ENCODE measurements at places on chromosomes 1 and 21. TPM values are rescaled to one million over a fixed set of nuclear protein-coding genes. Genes with fewer than 3 reads are reported as not detected.

DNA sequence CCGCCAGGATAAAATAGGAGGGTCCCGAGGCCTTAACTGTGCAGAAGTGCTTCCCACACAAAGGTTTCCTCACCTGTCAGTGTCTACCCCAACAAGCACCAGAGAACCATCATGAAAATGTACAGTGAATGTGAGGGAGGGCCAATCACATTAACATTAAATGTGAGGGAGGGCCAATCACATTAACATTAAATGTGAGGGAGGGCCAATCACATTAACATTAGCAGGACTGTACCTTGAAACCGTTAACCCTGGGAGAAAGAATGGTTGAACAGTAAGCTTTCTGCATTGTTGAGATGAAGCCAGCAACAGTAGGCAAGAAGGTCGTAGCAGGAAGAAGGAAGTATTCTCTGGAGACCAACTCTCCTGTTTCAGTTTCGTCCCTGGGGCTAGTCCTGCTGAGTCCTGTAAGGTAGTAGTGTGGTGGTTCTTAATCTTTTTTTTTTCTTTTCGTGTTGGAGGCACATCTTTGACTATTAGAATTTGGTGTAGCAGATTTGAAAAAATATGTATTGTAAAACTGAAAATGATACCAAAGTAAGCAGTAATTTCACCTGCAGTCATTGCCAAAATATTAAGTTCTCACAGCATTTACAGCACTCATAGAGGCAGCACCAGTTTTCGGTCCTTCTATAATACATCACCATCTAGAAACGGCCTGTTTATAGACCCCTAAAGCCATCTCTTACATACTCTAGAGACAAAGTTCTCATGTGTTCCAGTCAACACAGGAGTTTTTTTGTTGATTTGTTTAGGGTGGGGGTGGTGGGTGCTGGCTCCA lies 98.6 kb upstream of the PPP2R5A start:
- no peaks in the 10 kb centered on the region for H3K27me3 ChIP-seq
- H3K27ac ChIP-seq = peak overlapping the region; percentile 85
- H3K4me3 ChIP-seq = peak overlapping the region; percentile 63
- no peak for DNase-seq

DNA sequence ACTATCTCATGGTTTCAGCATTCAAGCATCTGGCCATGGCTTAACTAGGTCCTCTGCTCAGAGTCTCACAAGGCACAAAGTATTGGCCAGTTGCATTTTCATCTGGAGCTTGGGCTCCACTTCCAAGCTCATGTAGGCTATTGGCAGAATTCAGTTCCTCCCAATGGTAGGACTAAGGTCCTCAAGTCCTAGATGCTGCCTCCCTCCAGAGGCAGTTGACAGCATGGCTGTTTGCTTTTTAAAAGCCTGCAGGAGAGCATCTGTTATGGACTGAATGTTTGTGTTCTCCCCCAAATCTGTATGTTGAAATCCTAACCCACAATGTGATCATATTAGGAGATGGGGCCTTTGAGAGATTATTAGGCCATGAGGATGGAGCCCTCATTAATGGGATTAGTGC lies 38.0 kb upstream of the HLX start:
- no peak overlapping the region for H3K4me3 ChIP-seq
- H3K4me1 ChIP-seq = no peaks in the 10 kb centered on the region
- H3K36me3 ChIP-seq = no peaks in the 10 kb centered on the region
- no peak for DNase-seq
- H3K27ac ChIP-seq = no peak overlapping the region

DNA sequence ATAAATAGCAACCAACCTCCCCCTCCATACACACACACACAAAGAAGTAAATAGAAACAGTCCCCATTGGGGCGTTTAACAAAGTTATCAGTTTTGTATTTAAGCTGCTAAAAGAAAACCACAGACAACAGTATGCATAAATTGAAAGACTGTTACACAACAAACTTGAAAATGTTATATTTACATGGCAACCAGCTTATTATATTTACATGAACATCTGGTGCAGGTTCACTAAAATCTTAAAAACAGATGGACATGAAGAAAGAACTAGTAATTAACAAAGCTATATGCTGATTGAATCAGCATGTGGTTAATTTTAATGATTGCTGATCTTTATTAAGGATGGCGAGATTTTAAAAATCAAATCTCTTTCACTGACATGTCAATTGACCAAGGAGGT lies 384.7 kb downstream of the LRRIQ3 start:
- H3K27ac ChIP-seq = no peak overlapping the region
- DNase-seq = no peak
- H3K36me3 ChIP-seq = no peaks in the 10 kb centered on the region
- no peaks in the 10 kb centered on the region for H3K27me3 ChIP-seq
- H3K4me1 ChIP-seq = no peaks in the 10 kb centered on the region
- no peak overlapping the region for H3K4me3 ChIP-seq

DNA sequence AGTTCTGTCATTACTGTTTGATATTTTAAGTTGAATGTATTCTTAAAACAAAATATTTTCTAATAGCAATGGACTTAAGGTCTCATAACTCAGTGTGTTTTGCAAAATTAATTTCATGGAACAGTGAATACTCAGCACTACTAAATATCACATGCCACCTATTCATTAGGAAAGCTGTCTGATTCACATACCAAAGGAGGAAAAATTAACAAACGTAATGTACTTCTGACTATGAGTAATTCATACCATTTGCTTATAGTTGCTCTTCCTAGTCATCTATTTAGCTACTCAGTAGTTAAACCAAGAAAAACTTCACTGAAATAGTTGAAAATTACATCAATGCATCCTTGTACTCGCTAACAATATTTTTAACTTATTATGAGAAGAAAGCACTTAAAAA lies 35.2 kb downstream of the TP53BP2 start:
- DNase-seq = no peak
- H3K27ac ChIP-seq = no peak overlapping the region
- H3K4me3 ChIP-seq = no peak overlapping the region
- no peaks in the 10 kb centered on the region for H3K27me3 ChIP-seq

GRCh38 chr1:200198236-200198635 lies 170.7 kb downstream of the NR5A2 start:
- no peaks in the 10 kb centered on the region for H3K4me1 ChIP-seq
- DNase-seq = no peak
- no peak overlapping the region for H3K4me3 ChIP-seq
- H3K36me3 ChIP-seq = no peaks in the 10 kb centered on the region

- H3K4me3 ChIP-seq = peak overlapping the region; percentile 82
- no peaks in the 10 kb centered on the region for H3K27me3 ChIP-seq
- H3K4me1 ChIP-seq = peaks cover 78% of the 10 kb centered on the region
- peak overlapping the region; percentile 93 for H3K27ac ChIP-seq
- no peaks in the 10 kb centered on the region for H3K36me3 ChIP-seq
These were observed 188.3 kb upstream of the EDN2 start for GRCh38 chr1:41672641-41673361.

- H3K4me3 ChIP-seq = no peak overlapping the region
- H3K27ac ChIP-seq = no peak overlapping the region
- H3K36me3 ChIP-seq = peaks cover 20% of the 10 kb centered on the region
- no peaks in the 10 kb centered on the region for H3K4me1 ChIP-seq
- no peak for DNase-seq
These were observed 370.1 kb downstream of the PTBP2 start for GRCh38 chr1:97091679-97092078.

DNA sequence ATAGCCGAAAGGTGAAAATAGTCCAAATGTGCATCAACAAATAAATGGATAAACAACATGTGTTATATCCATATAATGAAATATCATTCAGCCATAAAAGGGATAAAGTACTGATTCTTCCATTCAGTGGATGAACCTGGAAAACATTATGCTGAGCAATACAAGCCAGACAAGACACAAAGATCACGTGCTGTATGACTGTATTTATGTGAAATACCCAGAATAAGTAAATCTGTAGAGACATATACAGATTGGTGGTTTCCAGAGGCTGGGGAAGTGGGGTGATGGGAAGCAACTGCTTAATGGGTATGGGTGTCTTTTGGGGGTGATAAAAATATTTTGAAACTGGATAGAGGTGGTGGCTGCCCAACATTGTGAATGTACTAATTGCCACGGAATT lies 13.3 kb upstream of the GSTM4 start:
- DNase-seq = no peak
- H3K4me1 ChIP-seq = peaks cover 4% of the 10 kb centered on the region
- H3K27ac ChIP-seq = no peak overlapping the region
- H3K4me3 ChIP-seq = no peak overlapping the region

DNA sequence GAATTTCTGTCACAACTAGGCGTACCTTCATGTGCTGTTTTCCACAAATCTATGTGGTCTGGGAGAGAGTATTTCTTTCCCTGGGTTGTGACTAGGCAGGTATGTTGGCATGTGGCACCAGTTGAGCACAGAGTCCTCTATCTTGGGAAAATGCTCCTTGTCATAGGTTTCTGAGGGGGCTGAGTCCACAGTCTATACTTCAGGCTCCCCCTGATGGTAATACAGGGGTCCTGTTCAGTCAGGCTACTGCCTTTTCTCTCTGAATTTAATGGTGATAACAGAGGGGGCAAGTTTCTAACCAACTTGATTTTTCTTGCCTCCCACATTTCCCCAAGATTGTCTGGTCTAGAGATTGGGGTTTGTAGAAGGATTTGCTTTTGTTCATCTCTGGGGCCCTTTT lies 35.8 kb downstream of the VANGL1 start:
- peaks cover 2% of the 10 kb centered on the region for H3K4me1 ChIP-seq
- H3K36me3 ChIP-seq = no peaks in the 10 kb centered on the region
- DNase-seq = no peak
- no peak overlapping the region for H3K27ac ChIP-seq
- no peak overlapping the region for H3K4me3 ChIP-seq

GRCh38 chr1:227312361-227313025 lies 5.8 kb downstream of the CDC42BPA start:
- peaks cover 5% of the 10 kb centered on the region for H3K4me1 ChIP-seq
- H3K27ac ChIP-seq = no peak overlapping the region
- no peak for DNase-seq
- H3K36me3 ChIP-seq = peaks cover 2% of the 10 kb centered on the region

GRCh38 chr1:219340796-219341195 lies 167.1 kb downstream of the LYPLAL1 start:
- H3K27me3 ChIP-seq = no peaks in the 10 kb centered on the region
- peaks cover 10% of the 10 kb centered on the region for H3K36me3 ChIP-seq
- H3K27ac ChIP-seq = no peak overlapping the region
- H3K4me1 ChIP-seq = no peaks in the 10 kb centered on the region

DNA sequence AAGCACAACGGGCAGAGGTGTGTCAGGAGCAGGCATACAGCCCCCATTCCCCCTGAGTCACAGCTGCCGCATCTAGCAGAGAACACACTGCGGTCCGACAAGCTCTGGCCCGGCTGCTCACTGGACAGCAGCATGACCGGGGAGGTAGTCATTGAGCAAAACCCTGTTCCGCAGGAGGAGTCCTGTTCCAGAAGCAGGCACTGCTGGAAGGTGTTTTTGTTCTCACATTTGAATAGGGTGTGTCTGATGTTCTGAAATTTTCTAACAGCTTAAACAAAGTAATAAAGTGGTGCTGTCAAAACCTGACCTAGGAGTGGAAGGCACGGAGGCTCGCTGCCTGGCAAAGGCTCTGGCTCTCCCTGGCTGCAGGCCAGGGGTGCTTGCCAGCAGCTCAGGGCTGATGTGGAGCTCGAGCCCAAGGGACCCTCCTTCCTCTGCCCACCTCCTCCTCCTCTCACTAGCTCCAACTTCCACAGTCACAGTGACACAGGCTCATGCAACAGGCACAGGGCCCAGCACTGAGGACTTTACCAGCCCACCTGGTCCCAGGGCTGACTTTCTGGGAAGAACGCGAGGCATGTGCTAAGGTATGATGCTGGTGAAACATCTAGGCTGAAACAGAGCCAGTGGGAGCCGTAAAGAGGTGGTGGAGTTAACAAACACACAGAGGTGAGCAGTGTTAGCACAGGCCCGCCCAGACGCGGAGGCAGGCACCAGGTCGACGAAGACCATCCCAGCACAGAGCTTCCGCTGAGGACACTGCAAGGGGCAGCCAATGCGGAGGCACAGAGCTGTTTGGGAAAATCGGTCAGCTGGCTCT lies 118.6 kb upstream of the IFFO2 start:
- H3K36me3 ChIP-seq = peaks cover 54% of the 10 kb centered on the region
- peak; percentile 35 for DNase-seq
- H3K27ac ChIP-seq = peak overlapping the region; percentile 94
- no peaks in the 10 kb centered on the region for H3K27me3 ChIP-seq

DNA sequence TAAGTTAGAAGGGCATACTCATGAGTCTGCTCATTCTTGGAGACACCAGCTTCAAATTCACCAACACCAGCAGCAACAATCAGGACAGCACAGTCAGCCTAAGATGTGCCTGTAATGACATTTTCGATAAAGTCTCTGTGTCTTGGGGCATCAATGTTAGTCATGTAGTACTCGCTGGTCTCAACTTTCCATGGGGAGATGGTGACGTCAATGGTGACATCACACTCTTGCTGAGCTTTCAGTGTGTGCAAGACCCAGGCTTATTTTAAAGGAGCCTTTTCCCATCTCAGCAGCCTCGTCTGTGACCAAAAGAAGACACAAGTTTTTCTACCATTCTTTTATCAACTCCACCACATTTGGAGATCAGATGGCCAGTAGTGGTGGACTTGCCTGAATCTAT lies 75.5 kb downstream of the SERINC2 start:
- no peaks in the 10 kb centered on the region for H3K4me1 ChIP-seq
- DNase-seq = no peak

DNA sequence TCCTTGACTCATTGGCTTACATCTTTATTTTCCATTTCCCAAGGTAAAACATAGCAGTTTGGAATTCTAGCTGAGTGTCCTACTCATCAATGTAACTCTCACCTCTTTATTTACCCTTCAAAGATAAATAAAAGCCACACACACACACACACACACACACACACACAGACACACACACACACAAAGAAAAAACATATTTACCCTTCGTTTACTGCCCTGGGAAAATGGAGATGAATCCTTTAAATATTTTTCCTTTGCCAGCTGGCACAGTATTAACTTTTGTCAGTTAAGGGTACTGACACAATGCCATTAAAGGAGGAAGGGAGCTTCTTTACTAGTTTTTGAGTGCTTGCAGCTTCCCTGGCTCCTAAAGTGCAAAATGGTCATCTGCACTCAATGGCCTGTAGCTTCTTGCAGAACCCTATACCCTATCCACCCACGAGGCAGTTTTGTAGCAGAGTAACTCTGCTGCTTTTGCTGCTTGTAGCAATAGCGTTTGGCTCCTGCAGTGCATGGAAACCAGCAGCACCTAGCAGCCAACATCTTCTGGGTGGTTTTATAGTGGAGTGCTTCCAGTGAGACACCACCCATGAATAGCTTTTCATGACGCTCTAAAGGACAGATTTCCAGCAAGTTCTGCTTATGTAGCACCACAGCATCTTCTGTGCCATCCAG lies 103.7 kb downstream of the HS2ST1 start:
- peaks cover 12% of the 10 kb centered on the region for H3K4me1 ChIP-seq
- no peak overlapping the region for H3K4me3 ChIP-seq

DNA sequence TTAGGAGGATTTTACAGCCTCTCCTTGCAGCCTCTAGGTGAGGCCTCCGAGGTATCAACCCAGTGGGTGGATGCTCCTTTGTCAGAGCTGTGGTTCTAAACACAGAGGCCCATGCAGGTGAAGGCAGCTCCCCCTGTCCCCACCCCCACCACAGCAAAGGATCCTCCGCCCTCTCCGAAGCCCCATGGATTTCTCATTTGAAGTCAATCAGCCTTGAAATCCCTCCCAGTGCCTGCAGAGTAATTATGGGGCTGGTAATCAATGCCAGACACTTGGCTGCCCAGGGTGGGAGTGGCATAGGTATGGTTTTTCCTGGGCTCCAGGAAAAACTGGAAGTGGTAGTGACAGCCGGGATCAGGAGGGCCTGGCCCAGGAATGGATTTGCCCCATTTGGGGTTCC lies 119.5 kb upstream of the CSF3R start:
- H3K27ac ChIP-seq = no peak overlapping the region
- no peaks in the 10 kb centered on the region for H3K4me1 ChIP-seq
- H3K36me3 ChIP-seq = no peaks in the 10 kb centered on the region
- H3K4me3 ChIP-seq = no peak overlapping the region

LCE5A gene
- total RNA-seq = not detected

DDX59 gene
- 41.3 TPM for total RNA-seq

IFI44L gene
- 0.69 TPM for total RNA-seq

KRTAP6-3 gene
- not detected for total RNA-seq
